NCI-H82 (cell line): ENCODE measurements at places on chromosomes 7 and 10.
A peak's percentile ranks its signal among the peaks of the same experiment; 100 is the strongest.

DNA sequence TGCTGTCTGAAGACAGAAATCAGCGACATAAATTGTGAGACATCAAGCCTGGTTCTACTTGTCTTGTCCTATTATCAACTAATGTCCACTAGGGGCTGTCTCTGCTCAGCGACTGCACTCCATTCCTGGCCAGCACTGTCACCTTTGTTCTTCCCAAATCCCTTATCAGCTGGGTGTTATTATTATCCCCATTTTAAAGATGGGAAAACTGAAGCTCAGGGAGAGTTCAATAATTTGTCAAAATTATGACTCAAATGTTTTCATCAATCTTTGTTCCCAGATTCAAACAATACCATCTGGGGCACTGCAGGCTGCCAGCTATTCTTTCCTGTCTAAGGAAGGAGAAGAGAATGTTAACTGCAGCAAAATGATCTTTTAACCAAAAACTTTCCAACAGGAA lies 431.6 kb upstream of the NFE2L3 start:
- DNase-seq, result peak; percentile 60

GRCh38 chr7:116541951-116542350 lies 17.1 kb downstream of the CAV1 start:
- no peak for DNase-seq

DNA sequence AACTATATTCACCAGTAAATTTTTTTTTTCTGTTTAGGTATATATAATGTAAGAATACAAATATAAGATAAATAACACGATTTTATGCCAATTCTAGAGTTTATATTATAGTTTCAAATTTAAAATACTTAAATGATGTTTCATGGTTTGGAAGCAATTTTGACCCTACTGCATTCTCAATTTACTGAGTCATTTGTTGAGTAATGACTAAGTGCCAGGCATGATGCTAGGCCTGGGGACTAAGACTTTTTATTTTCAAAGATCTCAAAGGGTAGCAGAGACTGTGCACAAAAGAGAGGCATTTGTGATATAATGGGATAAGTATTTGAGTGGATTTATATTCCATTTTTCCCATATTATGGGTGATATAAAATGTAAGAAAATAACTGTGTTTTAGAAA lies 78.9 kb upstream of the SMIM30 start:
- DNase-seq, result no peak

DNA sequence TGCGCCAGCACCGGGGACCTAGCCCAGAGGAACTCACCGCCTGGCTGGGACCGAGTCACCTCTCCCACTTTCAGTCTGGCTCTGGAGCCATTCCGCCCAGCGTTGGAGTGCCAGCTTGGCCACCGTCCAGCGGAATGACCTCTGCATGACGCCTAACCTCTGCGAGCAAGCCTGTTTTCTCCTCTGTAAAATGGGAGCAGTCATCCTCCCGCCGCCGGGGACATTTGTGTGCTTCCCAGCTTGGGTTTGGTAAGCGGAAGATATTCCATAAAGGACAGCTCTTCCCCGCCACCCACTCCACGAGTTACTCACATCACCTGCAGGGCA lies 1.3 kb upstream of the ZCCHC24 start:
- no peak for DNase-seq

DNA sequence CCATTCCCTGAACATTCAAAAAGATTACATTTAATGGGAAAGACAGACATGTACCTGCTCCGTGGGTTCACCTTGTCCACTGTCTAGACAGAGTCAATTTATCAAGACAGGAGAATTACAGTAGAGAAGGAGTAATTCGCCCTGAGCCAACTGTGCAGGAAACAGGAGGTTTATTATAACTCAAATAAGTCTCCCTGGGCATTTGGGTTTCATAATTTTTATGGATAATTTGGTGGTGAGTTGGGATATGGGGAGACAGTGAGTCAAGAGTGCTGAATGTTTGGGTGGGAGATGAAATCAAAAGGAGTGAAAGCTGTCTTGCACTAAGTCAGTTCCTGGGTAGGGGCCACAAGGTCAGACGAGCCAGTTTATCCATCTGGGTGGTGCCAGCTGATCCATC lies 165.9 kb upstream of the NAMPT start:
- DNase-seq, result no peak

GRCh38 chr7:155163696-155164095 lies 93.6 kb downstream of the HTR5A start:
- DNase-seq, result no peak

GRCh38 chr7:70316745-70317144 lies 718.5 kb downstream of the AUTS2 start:
- no peak for DNase-seq

DNA sequence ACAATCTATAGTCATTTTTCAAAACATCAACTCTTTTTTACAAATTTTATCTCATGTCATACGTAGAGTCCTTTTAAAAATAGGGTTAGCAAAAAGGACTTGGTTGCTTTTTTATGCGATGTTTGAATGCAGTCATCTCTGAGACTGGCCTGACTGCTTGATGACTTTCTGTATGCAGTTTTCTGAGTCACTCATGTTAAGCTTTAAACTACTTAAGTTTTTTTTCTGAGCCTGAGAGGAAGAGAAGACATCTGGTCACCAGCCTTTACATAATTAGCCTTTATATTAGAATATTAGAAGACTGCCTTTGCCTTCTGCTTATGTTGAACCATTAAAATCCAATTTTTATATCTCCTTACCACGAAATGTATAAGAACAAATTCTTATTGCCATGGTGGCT lies 834.4 kb upstream of the MBL2 start:
- peak; percentile 40 for DNase-seq

GRCh38 chr10:129365767-129366402 lies 101.2 kb upstream of the MGMT start:
- DNase-seq, result peak; percentile 24

DNA sequence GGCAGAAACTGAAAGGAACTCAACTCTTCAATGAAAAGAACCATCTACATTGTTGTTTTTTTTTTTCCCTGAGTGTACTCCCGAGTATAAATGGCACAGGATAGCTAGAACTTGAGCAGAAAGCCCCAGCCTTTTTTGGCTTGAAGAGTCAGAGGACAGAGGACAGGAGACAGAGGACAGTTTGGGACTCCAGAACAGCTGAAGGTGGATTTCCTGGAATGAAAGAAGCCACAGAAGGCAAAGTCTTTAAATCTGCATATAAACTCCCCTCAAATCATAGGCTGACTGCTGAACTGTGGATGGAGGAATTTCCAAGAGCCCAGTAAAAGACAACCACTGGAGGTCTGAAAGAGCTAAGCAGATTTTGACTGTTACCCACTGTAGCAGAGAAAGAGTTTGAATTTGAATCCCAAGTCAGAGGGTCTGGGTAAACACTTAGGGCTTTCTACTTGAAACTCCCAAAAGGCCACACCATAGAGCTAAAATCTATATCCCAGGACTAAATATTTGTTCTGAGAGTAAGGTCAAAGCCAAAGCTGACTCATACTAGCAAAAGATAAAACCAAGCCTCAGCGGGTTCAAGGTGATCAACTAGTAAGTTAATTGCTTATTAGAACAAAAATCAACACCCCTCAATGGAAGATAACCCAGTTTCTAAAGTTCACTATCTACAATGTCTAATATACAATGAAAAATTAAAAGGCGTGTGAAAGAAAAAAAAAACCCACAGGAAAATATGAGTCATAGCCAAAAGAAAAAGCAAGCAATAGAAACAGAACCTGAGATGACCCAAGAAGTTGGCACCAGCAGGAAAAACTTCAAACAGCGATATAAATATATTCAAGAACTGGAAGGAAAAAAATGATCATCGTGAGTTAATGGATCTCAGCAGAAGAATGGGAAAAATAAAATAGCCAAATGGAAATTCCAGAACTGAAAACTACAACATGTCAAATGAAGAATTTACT lies 1.8 kb upstream of the OPN1SW start:
- no peak for DNase-seq

DNA sequence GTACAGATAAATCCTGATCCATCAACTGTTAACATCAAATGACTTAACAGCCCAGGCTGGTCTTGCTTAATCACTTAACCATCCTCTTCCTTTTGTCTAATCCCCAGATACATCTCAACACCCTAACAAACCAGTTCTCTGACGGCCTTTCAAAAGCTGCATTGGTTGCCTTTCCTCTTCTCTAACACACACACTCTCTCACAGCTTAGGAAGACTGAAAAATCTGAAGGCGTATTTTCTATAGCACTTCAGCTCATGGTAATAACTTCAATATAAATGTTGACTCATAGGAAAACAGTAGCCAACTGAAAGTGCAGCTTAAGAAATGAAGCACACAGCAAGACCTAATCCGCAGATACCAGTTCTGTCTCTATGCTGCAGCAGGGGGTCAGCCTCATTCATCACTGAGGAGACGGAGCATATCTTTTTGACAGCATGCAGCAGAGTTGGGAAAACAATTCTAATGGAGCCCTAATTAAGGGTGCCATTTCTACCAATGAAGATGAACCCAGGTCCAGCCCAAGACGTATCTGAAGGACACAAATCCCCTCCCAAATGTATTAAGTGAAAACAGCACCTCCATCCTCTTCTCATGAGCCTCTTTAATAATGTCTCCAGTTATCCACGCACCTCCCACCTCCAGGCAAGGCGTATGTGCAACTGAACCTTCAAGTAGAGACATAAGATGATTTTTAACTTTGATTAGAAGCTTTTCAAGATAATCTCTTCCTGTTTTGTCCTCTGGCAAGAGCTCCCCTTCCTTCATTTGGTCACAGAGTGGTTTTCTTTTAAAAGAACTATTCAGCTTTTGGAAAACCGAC lies 211.7 kb upstream of the NFE2L3 start:
- peak; percentile 61 for DNase-seq

DNA sequence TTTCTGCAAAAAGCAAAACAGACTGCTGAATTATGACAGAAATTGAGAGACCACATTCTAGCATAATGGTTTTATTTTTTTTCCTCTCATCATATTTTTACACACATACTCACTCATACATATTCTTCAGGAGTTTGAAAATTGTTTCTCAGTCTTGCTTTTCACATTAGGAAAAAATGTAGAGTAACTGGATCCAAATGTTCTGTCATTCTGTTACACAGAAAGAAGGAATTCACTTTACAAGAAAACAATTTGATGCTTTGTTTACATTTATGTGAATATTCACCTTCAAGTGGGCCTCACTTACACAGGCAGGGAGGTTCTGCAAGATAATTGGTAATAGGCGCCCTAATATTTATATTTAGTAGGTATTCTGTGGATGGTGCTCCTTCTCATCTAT lies 82.0 kb downstream of the ARL4A start:
- no peak for DNase-seq
